ENCODE measurements at places on chromosomes 6 and 20. TPM values are rescaled to one million over a fixed set of nuclear protein-coding genes. Genes with fewer than 3 reads are reported as not detected.

- DNase-seq, result no peak
- no peak overlapping the region for H3K4me3 ChIP-seq
- no peaks in the 10 kb centered on the region for H3K4me1 ChIP-seq
- no peak overlapping the region for H3K27ac ChIP-seq
- H3K36me3 ChIP-seq, result no peaks in the 10 kb centered on the region
These were observed 5.5 kb downstream of the CNKSR3 start for GRCh38 chr6:154504865-154505449.

Gene CDSN
- total RNA-seq, result not detected

- peak within 1 kb of the TSS; percentile 57 for H3K27ac ChIP-seq
- peak; percentile 3 for DNase-seq
- peaks cover 39% of the 10 kb centered on the region for H3K4me1 ChIP-seq
- H3K27me3 ChIP-seq, result peaks cover 16% of the 10 kb centered on the region
These were observed at the start of gene SGK1 for GRCh38 chr6:134317471-134318131. SGK1 (minus strand) TSS chr6:134318112; CDS start chr6:134317460, 652 bp downstream.

- peaks cover 7% of the 10 kb centered on the region for H3K36me3 ChIP-seq
- DNase-seq, result no peak
- H3K27ac ChIP-seq, result no peak overlapping the region
- no peaks in the 10 kb centered on the region for H3K27me3 ChIP-seq
These were observed 61.1 kb upstream of the C20orf144 start for GRCh38 chr20:33600981-33601380.

Gene TNNC2
- not detected for total RNA-seq

GRCh38 chr6:121523628-121524027 is 88.2 kb downstream of the GJA1 start:
- no peaks in the 10 kb centered on the region for H3K36me3 ChIP-seq
- no peak overlapping the region for H3K27ac ChIP-seq
- no peaks in the 10 kb centered on the region for H3K27me3 ChIP-seq
- H3K4me3 ChIP-seq, result no peak overlapping the region
- no peaks in the 10 kb centered on the region for H3K4me1 ChIP-seq

Gene GSTA3
- not detected for total RNA-seq

- no peaks in the 10 kb centered on the region for H3K27me3 ChIP-seq
- H3K4me1 ChIP-seq, result no peaks in the 10 kb centered on the region
- H3K4me3 ChIP-seq, result no peak overlapping the region
- H3K27ac ChIP-seq, result no peak overlapping the region
- DNase-seq, result no peak
These were observed 628.2 kb downstream of the CDH26 start for GRCh38 chr20:60586269-60587050.

DNA sequence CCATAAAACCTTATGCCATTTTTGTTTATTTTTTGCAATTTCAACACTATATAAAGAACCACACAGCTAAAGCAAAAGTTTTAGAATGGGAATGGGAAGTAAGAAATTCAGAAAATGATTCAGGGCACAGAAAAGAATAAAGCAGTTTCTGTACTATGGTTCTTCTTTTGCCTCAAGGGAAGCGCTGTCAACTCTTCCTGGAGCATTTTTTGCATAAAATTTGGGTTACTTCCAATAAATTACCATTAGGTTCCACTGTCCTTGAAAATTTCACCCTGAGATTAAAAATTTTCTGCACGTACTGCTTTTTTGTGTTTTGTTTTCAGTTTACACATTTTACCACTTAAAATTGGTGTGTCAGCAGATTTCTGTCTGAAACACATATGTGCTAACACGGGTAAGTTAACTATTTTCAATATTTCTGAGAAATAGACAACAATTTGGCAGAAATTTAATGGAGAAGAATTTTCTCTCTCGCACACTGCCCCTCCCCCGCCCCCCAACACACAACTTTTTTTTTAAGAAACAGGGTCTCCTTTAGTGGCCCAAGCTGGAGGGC is 79.6 kb downstream of the ADAT2 start:
- no peaks in the 10 kb centered on the region for H3K4me1 ChIP-seq
- peaks cover 2% of the 10 kb centered on the region for H3K27me3 ChIP-seq
- no peaks in the 10 kb centered on the region for H3K36me3 ChIP-seq
- no peak overlapping the region for H3K27ac ChIP-seq
- H3K4me3 ChIP-seq, result no peak overlapping the region
- DNase-seq, result no peak

Gene CPXM1
- 0.76 TPM for total RNA-seq

Gene ADTRP
- total RNA-seq, result 10.6 TPM

GRCh38 chr6:73169111-73169510 is 56.2 kb downstream of the KHDC1L start:
- no peak overlapping the region for H3K27ac ChIP-seq
- no peaks in the 10 kb centered on the region for H3K27me3 ChIP-seq
- H3K36me3 ChIP-seq, result no peaks in the 10 kb centered on the region
- DNase-seq, result no peak

DNA sequence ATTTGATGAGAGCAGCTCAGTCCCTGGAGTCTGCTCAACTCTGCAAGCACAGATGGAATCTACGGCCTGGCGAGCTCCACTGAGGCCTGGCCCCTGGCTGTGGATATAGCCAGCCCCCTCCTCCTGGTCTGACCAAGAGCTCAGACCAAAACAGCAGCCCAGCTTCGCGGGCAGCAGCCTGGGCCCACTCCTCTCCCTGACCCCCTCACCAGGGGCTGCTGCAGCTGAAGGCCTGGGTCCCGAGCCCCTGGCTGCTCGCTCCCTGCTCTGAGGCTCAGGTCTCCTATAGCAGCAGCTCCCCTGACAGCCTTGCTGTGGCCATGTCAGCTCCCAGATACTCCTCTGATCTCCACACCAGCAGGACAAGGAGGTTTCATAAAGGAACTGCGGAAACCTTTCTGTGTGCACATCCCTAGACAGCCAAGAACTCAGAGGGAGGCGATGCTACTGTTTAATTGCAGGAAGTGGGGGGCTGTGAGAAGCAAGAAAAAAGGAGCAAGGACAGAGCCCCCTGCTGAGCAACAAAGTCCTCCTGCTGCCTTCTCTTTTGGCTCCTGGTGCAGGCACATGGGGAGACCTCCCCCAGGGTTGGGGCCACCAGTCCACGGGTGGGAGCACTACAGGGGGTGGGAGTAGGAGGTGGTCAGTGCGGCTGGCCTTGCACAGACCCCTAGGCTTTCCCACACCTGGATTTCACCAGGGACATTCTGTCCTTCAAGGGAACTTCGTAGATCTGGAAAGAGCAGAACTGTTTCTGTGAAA is 38.7 kb upstream of the CST5 start:
- no peak overlapping the region for H3K4me3 ChIP-seq
- H3K36me3 ChIP-seq, result no peaks in the 10 kb centered on the region
- peaks cover 3% of the 10 kb centered on the region for H3K27me3 ChIP-seq
- H3K27ac ChIP-seq, result no peak overlapping the region
- DNase-seq, result no peak
- no peaks in the 10 kb centered on the region for H3K4me1 ChIP-seq

GRCh38 chr6:27311806-27312145 is 297 bp downstream of the POM121L2 start:
- H3K36me3 ChIP-seq, result no peaks in the 10 kb centered on the region
- H3K4me3 ChIP-seq, result peak overlapping the region; percentile 78
- no peak for DNase-seq
- H3K27ac ChIP-seq, result no peak overlapping the region

Data from activated T-helper 1 cell treated with anti-CD3 and anti-CD28 coated beads, Interleukin-12 subunit alpha, Interleukin-12 subunit beta, Interleukin-2, Interleukin-4 antibody, amounts not matched to agents 30 ng/mL and 10 ng/mL and 1 ng/mL, durations not matched to agents 14 hours and 24 hours and 36 hours (primary cell).